T-helper 17 cell (primary cell): ENCODE measurements at places on chromosomes 2 and 18.

DNA sequence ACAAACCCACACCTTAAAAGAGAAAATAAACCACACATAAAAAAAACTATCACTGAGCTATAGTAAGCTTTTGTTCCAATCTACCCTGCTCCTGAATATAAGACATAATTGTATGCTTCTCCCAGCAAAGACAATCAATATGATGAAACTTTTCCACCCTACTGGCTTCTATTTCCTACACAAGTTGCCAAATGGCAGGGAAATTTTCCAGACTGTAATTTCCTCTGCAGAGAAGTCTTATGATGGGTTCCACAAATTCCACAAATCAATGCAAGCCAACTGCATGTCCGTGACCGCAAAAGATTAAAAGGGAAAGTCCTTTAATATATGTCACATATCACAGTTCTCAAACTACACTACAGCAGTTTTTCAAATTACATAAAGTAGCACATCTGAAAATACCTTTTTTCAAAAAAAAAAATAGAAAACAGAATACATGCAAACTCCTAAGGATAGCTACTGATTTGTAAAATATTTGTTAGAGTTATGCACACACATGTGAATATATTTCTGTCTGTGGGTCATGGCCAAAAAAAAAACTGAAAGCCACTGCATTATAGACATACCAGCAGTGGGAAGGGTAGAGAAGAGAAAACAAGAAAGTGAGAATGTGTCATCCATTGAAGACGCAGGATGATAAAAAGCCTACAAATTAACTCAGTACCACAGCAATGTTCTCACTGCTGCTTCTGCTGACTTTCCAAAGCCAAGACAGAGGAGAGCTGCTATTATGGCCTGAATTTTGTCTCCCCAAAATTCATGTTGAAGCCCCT is 61.4 kb downstream of the RPL31 start:
- H3K36me3 ChIP-seq = no peaks in the 10 kb centered on the region
- H3K4me1 ChIP-seq = peaks cover 4% of the 10 kb centered on the region
- DNase-seq = no peak
- no peak overlapping the region for H3K4me3 ChIP-seq
- H3K27ac ChIP-seq = no peak overlapping the region
- peaks cover 9% of the 10 kb centered on the region for H3K27me3 ChIP-seq

DNA sequence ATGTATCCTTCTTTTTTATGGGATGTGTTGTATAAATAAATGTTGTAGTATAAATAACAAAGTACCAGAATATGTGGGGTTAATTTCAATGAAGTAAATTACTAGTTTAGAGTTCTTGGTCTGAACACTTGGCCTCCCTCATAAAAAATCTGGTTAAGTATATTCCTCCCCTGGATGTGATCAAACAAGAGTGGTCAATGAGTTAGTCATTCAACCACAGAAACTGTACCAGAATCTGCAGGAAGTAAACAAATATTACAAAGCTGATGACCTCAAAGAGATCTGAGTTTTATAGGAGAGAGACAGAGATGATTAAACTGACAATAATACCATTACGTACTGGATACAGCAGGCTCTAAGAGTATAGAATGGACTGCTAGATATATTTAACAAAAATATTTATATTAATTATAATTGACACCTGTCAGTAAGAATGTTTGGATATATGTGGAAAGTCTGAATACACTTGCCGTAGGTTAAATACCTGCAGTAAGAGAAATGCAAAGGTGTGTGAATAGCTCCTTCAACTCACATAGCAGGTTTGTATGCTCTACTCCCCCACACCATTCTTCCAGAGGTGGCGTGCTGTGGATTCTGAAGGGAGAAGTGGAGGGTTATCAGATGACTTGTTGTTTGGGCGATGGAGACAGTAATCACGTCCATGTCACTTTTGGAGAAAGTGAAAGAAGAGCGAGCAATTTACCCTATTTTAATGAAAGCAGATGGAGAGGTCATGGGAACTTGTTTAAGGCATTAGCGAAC is 108.3 kb upstream of the LRATD1 start:
- no peak for DNase-seq
- H3K27ac ChIP-seq = no peak overlapping the region
- no peak overlapping the region for H3K4me3 ChIP-seq

GRCh38 chr18:3162181-3162580 is 57.6 kb downstream of the MYOM1 start:
- H3K27ac ChIP-seq = no peak overlapping the region
- no peak for DNase-seq
- no peaks in the 10 kb centered on the region for H3K4me1 ChIP-seq
- no peaks in the 10 kb centered on the region for H3K27me3 ChIP-seq

GRCh38 chr2:23034996-23035395 is 350.0 kb upstream of the KLHL29 start:
- no peak overlapping the region for H3K4me3 ChIP-seq
- no peaks in the 10 kb centered on the region for H3K36me3 ChIP-seq
- no peak for DNase-seq
- H3K27me3 ChIP-seq = peaks cover 4% of the 10 kb centered on the region
- no peaks in the 10 kb centered on the region for H3K4me1 ChIP-seq
- no peak overlapping the region for H3K27ac ChIP-seq

DNA sequence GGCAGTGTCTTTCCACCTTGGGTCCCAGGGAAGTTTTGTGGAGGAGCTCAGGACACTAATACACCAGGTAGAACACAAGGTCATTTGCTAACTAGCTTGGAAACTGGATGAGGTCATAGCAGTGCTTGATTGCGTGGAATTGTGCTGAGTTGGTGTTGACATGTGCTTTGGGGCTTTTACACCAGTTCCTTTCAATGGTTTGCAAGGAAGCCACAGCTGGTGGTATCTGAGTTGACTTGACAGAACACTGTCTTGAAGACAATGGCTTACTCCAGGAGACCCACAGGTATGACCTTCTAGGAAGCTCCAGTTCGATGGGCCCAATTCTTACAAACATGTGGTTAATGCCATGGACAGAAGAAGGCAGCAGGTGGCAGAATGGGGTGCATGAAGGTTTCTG is 5.9 kb downstream of the CTLA4 start:
- no peaks in the 10 kb centered on the region for H3K27me3 ChIP-seq
- no peak overlapping the region for H3K4me3 ChIP-seq
- H3K27ac ChIP-seq = no peak overlapping the region

DNA sequence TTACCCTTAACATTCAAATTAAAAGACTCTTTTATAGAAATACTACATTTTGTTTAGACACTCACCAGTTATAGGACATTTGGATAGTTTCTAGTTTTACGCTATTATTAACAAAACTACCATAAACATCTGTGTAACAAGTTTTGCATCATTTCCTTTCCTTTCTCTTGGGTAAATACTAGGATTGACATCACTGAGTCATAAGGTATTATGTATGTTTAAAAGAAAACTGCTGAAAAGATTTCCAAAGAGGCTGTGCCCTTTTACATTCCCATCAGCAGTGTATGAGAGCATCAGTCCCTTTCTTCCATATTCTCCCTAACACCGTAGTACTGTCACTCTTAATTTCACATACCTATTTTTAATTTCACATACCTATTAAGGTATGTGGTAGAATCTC is 130.6 kb downstream of the USP34 start:
- no peaks in the 10 kb centered on the region for H3K27me3 ChIP-seq
- peaks cover 10% of the 10 kb centered on the region for H3K4me1 ChIP-seq
- H3K27ac ChIP-seq = no peak overlapping the region
- H3K36me3 ChIP-seq = peaks cover 12% of the 10 kb centered on the region
- no peak for DNase-seq
- no peak overlapping the region for H3K4me3 ChIP-seq

DNA sequence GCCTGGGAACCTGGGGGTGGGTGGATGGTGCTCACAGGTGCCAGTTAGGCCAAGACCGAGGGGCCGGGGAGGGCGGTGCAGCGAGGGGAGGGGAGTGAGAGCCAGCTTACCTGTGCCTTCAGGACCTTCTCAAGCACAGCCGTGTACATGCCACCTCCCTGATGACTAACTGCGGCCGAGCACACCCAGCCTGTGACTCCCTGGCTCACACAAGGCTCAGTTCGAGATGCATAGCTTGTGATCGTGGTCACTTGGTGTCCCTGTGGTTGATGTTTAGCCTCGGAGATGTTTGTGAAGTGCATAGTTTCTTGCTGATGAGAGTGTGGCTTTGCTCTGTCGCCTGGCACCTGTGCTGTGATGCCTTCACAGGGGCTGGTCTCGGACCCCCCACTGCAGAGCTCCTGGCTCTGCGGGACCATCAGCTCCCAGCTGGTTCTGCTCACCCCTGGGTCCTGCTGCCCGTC is 84.5 kb upstream of the ODC1 start:
- no peak for DNase-seq
- peaks cover 2% of the 10 kb centered on the region for H3K36me3 ChIP-seq
- H3K4me1 ChIP-seq = peaks cover 5% of the 10 kb centered on the region
- peaks cover 6% of the 10 kb centered on the region for H3K27me3 ChIP-seq

DNA sequence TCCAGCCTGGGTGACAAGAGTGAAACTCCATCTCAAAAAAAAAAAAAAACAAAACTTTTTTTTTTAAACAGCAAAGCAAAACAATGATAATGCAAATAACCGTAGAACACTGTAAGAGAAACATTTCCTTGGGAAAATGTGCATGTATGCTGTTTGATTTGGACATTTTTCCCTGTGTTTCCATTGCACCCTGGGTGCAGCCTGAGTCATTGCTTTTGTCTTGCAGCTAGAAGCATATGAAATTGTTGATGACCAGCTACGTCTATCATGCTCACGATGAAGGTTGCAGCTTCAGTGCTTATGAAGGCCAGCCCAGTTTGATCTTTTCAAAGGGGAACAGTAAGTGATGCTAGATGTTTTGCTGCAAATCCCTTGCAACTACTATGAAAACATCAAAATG is 41.5 kb downstream of the MOGAT1 start:
- no peak for DNase-seq

DNA sequence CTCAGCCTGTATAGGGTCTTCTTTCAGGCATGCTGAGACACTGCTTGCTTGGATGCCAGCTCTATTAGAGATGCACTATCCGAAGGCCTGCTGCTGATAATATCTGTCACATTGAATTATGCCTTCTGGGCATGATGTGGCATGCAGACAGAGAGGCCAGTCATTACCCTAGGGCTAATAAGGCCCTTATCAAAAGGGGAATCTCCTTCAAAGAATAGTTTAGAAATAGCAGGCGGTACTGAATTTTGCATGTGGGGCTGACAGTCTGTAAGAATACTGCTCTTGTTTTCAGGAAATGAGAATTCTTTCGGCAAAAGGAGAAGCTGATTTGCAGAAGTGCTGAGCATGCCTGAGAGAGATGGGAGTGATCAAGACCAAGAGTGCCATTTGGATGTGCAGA is 13.1 kb upstream of the LHCGR start:
- no peak overlapping the region for H3K27ac ChIP-seq
- no peaks in the 10 kb centered on the region for H3K36me3 ChIP-seq
- no peak overlapping the region for H3K4me3 ChIP-seq
- H3K4me1 ChIP-seq = no peaks in the 10 kb centered on the region
- DNase-seq = no peak

DNA sequence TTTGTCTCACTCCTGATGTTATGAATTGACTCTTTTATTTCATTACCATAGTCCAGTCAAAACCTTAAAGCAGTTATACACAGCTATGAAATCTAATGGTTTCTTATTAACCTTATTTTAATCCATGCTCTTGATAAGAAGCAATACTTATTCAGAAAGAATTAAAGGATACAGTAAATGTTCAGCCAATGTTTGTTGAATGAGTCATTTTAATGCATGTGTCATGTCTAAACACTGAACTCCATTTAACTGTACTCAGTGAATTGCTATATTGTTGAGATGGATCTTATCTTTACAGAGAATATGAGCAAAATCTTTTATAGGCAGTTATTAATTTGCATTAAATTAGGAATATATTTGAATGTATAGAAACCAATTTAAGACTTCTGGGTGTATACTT is 135.1 kb upstream of the TFPI start:
- H3K4me3 ChIP-seq = no peak overlapping the region
- DNase-seq = no peak
- no peaks in the 10 kb centered on the region for H3K36me3 ChIP-seq

DNA sequence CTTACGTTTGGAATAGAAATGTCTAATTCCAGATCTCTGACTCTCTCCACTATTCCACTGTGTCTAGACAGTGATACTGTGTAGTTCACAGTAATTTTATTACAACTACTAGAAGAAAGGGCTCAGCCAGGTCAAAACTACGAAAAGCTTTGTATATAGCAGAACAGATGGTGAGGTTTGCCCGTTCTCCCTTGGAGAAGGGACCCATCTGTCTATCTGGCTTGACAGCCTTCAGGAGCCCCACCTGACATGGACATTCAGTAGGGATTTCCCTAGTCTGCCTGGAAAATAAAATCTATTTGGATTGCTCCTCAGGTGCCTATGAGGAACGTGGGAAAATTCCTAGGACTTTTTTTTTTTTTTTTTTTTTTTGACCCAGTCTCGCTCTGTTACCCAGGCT is 435.4 kb downstream of the NRXN1 start:
- H3K27me3 ChIP-seq = no peaks in the 10 kb centered on the region
- no peaks in the 10 kb centered on the region for H3K4me1 ChIP-seq
- no peak overlapping the region for H3K27ac ChIP-seq
- H3K4me3 ChIP-seq = no peak overlapping the region
- H3K36me3 ChIP-seq = no peaks in the 10 kb centered on the region
- DNase-seq = no peak

- H3K27ac ChIP-seq = no peak overlapping the region
- H3K4me3 ChIP-seq = no peak overlapping the region
- H3K36me3 ChIP-seq = peaks cover 2% of the 10 kb centered on the region
- H3K4me1 ChIP-seq = peaks cover 2% of the 10 kb centered on the region
- peaks cover 26% of the 10 kb centered on the region for H3K27me3 ChIP-seq
Measured at GRCh38 chr2:200288670-200289429, 17.6 kb upstream of the SPATS2L start.

DNA sequence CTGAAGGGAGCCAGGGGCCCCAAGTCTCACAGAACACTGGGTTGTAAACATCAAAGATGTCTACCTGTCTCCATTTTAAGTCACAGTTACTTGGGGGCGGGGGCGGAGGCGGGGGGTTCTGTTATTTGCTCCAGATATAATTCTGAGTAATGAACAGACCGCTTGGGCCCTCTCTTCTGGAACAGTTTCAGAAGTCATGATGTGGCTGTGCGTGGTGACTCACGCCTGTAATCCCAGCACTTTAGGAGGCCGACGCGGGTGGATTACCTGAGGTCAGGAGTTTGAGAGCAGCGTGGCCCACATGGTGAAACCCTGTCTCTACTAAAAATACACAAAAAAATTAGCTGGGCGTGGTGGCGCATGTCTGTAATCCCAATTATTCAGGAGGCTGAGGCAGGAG is 157.9 kb upstream of the APCDD1 start:
- DNase-seq = no peak
- H3K27ac ChIP-seq = no peak overlapping the region
- H3K4me1 ChIP-seq = no peaks in the 10 kb centered on the region
- no peak overlapping the region for H3K4me3 ChIP-seq

- H3K36me3 ChIP-seq = peaks cover 4% of the 10 kb centered on the region
- peak overlapping the region; percentile 76 for H3K4me3 ChIP-seq
- peaks cover 15% of the 10 kb centered on the region for H3K4me1 ChIP-seq
- DNase-seq = no peak
Measured at GRCh38 chr2:144510294-144510991, 9.5 kb downstream of the ZEB2 start.
